ENCODE measurements at places on chromosomes 6 and 20.

DNA sequence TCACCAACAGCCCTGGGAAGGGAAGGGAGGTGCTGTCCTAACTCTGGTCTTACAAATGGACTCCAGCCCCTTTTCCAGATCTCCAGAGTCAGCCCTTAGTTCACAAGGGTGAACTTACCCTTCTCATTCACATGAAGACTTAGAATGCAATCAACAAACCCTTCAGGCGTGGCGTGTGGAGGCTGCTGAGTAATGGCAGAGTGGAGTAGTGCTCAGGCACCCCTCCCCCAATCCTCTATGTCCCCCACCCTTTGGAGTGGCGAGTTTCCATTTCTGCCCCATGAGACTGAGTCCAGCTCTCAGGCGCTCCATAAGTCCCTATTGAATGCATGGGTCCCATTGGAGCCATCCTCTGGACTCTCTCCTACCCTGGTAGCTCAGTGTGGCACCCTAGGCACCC, 3.3 kb downstream of the SNAI1 start:
- no peak for DNase-seq

- DNase-seq = no peak
Measured at GRCh38 chr20:59575216-59575615, 29.1 kb upstream of the PHACTR3 start.

- no peak for DNase-seq
Measured at GRCh38 chr6:134195985-134196384, 121.9 kb downstream of the SGK1 start.

GRCh38 chr6:124389127-124389526, 573.1 kb upstream of the RNF217 start:
- DNase-seq = no peak

DNA sequence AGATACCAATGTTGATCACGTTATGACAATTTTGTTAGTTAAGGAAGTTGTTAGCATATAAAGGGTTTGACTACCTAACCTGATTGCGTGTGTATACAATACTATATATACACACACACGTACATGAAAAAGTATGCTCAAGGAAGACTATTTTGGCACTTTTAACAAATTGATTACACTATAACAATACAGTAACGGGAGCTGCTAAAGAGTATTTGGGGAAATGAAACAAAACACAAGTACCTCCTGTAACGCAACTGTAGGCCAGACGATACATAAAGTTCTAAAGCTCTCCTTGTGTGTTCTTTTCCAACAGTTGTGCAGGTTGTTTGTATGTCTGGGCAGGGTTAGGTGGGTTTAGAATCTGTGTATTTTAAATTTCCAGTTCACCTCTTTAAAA, 98.7 kb downstream of the PLEKHG1 start:
- DNase-seq = no peak

DNA sequence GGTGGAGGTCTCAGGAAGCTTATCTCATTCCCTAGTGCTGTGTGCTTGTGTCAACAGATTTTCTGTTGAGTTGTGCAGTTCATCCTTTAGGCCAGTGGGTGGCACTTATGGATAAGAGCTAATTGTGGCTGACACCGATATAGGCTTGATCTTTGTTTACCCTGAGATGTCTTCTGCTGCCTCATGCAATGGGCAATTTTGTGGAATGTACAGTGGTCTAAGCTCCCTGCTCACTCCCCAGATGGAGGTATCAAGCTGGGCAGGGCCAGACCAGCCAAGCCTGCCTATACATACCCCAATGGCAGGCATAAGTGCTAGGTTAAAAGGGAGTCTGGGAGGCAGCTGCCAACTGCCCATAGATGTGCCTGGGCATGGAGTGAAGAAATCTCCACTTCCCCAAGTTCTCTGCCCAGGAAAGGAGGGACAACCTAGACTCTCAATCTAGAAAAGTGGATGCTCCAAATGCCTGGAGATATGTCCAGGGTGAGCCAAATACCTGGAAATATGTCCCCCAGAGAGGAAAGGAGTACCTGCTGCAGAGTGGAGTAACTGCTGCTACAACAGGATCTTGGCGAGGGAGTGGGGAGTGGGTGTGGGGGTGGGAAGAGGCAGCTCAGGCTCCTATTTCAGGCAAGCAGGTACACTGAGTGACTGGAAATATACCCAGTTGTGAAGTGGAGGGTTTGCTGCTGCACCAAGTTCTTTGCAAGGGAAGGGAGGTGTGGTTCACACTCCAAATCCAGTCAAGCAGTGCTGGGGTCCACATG, 53.2 kb upstream of the ARG1 start:
- no peak for DNase-seq

Data from stimulated activated CD4-positive, alpha-beta T cell treated with anti-CD3 and anti-CD28 coated beads, Interleukin-1b, Interleukin-23, amount 100 ng/mL, for 24 hours (primary cell).